Activated T-helper 2 cell treated with anti-CD3 and anti-CD28 coated beads, Interferon-gamma antibody, Interleukin-2, Interleukin-4, amounts not matched to agents 10 μg/mL and 5 μg/mL and 100 μg/mL, durations not matched to agents 14 hours and 24 hours and 36 hours (primary cell): ENCODE measurements at places on chromosomes 3 and 15. TPM values are rescaled to one million over a fixed set of nuclear protein-coding genes. Genes with fewer than 3 reads are reported as not detected.

DNA sequence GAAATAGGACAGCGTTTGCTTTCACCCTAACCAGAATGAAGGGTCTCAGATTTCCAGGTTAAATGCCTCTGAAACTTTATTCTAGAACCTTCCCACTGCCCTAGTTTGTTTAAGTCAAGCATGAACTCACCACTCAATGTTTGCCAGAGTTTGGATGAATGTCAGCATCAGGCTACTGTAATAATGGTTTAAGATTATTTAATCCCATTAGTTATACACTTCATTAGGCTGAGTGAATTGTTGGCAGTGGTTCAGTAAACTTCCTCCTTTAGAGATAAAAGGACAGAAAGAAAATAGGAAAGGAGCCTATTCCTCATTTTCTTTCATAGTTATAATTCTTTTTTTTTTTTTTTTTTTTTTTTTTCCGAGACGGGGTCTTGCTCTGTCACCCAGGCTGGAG lies 401.9 kb upstream of the TPRG1 start:
- no peak for DNase-seq

DNA sequence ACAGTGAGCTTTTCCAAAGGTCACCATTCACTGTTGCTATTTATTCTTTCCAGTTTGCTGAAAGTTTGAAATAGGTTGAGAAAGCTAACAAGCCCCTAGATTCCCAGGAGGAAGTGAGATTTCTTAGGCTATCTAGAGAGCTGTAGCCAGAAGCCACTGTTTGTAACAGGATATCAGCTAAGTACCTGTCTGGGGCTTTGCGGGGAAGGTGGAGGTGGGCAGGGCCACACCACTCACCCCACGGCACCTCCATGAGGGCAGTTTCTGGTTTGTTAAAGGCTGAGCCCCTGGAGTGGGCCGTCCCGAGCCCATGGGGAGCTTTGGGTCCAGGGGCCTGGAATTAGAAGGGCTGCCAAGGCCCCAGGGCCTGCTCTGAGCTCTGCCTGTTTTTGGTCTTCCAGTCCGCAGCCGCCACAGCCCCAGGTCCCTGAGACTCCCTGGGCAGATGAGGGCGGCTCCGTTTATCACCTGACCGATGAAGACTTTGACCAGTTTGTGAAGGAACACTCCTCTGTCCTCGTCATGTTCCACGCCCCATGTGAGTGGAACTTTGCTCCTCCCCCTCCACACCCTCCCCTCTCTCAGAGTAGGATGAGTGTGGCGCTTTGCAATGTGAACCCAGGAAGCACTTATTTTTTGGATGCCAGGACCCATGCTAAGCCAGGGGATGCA lies 63.4 kb downstream of the PDIA5 start:
- no peak for DNase-seq

GRCh38 chr3:163821841-163822240 lies 1256.5 kb downstream of the SI start:
- no peak for DNase-seq

DNA sequence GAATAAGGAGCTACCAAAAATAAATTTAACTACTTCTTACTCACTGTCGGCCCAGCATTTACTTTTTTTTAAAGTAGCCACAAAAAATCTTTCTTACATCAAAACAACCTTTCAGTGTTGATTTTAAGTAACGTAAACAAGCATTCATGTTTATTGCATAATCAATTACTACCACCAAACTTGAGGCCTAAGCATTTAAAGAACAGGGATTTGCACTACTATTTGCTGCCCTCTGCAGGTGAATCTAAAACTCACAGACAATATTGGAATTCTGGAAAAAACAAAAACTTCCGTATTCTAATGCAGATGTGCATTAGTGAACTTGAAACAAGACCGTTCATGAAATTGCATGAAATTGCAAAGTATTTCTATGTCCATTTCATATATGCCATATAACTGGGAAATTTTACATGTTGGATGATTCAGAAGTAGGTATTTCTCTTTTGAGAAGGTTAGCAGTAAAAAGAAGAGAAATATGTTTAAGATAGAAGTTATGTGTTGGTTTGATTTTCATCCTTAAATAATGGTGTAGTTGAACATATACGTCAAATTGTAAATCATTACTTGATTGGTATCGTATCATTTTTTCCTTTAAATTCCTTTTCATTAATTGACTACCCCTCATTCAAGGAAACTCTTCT lies 55.6 kb downstream of the CGGBP1 start:
- DNase-seq: no peak

GRCh38 chr3:39843440-39843839 lies 34.0 kb downstream of the MYRIP start:
- DNase-seq: no peak

GRCh38 chr15:46856839-46857502 lies 860.3 kb upstream of the SEMA6D start:
- no peak for DNase-seq

- no peak for DNase-seq
Measured at GRCh38 chr3:63135367-63135766, 142.7 kb upstream of the SYNPR start.

GRCh38 chr3:178750639-178751300 lies 214.5 kb downstream of the KCNMB2 start:
- DNase-seq: no peak

DNA sequence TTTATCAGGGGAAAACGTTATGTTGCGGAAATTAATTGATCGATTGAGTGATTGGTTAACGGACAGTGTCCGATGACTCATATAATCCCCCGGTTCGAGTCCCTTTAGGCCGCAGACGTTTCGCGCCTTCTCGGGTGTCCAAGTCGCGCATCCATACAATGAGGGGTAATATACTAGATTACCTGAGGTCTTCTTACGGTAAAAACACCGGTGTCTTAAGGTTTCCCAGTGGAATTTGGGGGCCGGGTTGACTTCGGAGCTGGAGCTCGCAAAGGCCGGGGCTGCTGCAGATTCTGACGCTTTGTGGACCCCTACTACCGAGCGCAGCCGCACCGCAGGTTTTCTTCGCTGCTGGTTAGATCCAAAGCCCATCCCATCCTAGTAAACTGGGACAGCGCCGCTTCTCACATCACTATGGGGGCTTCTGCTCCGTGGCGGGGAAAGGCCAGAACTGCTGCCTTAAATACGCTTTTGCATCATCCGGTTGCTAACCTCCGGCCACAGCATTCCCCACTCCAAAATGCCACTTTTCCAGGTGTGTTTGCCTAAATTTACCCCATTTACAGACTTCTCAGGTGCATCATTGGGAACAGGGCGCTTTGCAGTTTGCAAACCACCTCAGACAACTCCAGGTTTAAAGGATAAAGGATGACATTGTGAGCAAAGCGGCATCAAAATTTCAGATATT lies 858 bp upstream of the SACM1L start:
- peak; percentile 29 for DNase-seq

DNA sequence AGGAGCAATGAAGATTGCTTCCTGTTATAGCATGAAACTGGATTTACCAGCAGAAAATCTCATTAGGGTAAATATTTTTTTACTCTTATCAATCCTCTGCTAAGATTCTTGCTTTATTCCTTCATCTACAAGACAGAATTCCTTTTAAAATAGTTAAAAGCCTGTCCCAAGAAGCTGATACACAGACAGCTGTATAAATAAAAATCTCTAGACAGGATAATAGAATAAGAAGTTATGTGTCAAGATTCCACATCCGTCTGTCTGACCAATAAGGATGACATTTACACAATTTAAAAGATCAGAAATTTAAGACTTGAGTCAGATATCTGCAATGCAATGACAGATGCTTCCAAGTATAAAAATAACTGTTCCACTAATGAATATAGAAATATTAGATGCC lies 57.6 kb downstream of the SSR3 start:
- no peak for DNase-seq

DNA sequence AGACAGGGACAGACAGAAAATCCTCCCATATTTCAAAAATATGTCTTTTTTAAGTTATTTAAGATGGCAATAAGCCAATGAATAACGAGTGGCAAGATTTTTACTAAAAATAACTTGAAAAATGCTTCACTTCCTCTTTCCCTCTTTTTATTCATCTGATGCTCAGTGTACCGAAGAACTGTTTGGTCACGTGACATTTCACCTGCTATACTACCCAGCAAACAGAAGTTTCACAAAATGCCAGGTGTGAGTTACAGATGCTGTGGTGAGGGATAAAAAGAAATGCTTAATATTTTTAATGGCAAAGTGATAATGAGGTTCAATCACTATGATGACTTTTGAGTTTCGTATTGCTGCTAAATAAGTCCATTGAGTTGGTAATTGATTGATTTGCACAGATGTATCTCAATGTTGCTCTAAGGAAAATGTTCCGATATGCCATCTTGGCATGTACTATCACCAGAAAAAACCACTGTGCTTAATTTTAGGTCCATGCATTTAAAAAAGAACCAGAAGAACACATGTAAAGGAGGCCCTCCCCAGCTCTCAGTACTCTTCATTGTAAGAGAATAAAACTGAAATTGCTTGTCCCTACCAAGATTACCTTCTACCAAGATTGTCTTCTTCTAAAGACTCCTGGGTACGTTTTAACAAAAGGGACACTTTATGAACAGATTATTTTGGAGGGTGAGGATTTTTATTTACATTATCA lies 26.0 kb upstream of the SEC62 start:
- no peak for DNase-seq

- DNase-seq: no peak
Measured at GRCh38 chr15:92908713-92909057, 8.6 kb downstream of the CHD2 start.

DNA sequence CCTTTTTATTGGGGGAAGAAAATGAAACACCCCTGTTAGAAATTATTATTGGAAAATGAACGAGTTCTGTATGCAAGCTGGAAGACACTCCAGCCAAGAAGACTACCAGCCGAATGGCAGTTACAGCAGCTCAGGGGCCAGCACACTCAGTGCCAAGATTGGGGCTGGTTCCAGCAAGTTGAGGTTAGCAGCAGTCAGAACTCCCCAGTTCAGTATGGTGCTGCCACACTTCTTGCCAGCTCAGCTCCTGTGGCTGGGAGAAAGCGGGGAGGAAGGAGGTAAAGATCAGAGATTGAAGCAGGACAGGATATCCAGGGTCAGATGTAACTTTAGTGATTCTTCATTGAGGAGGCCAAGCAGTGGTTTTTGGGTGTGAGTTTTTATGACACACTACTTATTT lies 280.2 kb upstream of the NR2E3 start:
- DNase-seq: no peak

The KLHL6 gene
- total RNA-seq: 29.5 and 29.7 TPM in 2 replicates

The DIPK2A gene
- total RNA-seq: 18.0 and 18.2 TPM in 2 replicates

The HHLA2 gene
- 0.51 and 0.66 TPM in 2 replicates for total RNA-seq

The PLIN1 gene
- total RNA-seq: 0.25 TPM in 1 of 2 replicates, not detected in the other

The RYR3 gene
- total RNA-seq: 0.05 TPM in 1 of 2 replicates, not detected in the other

The NAA80 gene
- total RNA-seq: 24.9 and 25.0 TPM in 2 replicates

The TMEM42 gene
- 8.8 and 9.4 TPM in 2 replicates for total RNA-seq

The TMEM212 gene
- 0.09 TPM in 1 of 2 replicates, not detected in the other for total RNA-seq

The GOLGA8T gene
- total RNA-seq: not detected in 2 replicates

The BCL2A1 gene
- 101 and 104 TPM in 2 replicates for total RNA-seq

The ISLR2 gene
- total RNA-seq: not detected in 2 replicates

The TTC23 gene
- 3.3 and 3.9 TPM in 2 replicates for total RNA-seq

The RGMA gene
- total RNA-seq: not detected in 2 replicates

The PP2D1 gene
- not detected in 2 replicates for total RNA-seq
